ENCODE measurements at places on chromosomes 13 and 19.
A peak's percentile ranks its signal among the peaks of the same experiment; 100 is the strongest.

- no peak for DNase-seq
These were observed 24.3 kb downstream of the CCNA1 start for GRCh38 chr13:36456577-36456976.

GRCh38 chr13:51714663-51715168 is 89.2 kb downstream of the DHRS12 start:
- DNase-seq: no peak

GRCh38 chr13:31394506-31394905 is 194.7 kb downstream of the B3GLCT start:
- no peak for DNase-seq

DNA sequence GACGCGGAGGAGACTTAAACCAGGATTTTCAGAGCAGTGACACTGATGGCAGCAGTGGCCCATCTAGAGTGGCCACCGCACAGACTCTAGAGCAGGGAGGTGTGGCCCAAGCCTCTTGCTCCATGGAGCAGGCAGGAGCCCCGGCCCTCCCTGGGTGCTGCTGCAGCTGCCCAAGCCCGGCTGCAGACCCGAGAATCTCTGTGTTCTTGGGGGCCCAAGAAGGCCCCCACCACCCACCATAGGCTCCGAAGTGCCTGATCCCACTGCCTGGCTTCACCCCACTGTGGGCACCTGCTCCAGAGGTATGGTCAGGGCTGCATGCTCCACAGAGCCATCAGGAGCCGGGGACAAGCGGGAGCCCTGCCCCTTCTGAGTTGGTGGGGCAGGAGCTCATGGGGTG is 36.1 kb downstream of the CEP89 start:
- no peak for DNase-seq

DNA sequence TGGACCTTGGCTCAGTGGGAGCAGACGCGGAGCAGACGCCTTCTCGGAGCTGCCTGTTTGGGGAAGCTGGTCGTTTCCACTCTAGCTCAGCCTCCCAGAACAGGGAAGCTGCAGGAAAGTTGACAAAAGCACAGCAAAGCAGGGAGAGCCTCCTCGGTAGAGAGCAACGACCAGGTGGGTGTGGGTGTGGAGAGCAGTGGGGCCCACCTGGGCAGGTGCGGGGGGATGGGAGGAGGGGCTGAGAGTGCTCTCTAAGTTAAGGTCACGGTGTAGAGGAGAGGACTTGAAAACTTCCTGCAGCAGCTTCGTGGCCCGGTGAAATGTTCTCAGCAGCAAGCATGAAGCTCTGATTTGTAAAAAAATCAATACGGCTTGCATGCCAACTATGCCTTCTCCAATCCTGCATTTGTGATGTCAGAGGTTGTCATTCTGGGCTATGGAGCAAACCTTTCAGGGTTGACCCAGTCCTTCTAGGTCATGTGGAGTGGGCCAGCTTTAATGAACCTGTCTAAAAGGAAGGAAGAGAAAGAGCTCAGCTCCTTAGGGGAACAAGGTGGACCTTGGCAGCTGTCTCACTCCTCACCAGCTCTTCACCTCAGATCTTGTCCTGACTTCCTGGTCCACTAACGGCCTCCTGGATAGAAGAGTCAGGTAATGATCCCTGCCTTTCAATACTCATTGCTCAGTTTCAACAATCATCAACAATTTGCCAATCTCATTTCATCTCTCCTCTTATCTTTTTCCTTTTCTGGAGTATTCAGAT is 85.8 kb upstream of the UBL3 start:
- DNase-seq: no peak

GRCh38 chr13:99862244-99862643 is 109.3 kb downstream of the ZIC5 start:
- DNase-seq: no peak

DNA sequence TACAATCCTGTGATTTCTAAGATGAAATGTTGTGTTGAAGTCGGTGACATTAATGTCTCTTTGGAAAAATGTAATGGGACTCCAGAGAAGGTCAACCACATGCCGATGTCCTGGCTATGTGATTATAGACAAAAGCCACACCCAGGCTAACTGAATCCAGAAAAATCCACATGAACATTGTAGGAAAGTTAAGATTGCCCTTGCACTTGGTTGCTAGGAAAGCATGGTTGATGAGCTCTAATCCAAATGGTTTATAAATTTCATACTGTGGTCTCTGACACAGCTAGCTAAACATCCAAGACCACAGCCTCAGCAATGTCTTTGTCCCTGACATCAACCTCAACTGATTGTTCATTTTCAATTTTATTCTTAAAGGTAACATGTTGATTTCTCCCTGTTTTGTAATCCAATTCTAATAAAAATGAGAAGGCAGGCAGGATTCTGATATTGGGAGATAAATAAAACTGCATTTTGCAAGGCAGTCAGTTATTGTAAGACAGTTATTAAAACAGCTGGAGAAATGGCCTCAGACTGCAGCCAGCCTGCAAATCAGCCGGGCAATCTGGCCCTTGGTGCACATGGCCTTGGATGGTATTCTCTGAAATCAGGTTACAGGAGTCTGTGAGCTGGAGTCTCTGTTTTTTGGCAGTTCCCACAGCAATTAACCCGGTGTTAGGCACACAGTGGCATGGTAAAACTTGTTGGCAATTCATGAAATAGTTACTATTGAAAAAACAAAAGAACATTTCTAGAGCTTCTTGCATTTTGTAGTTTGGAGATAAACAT is 93.9 kb downstream of the STARD13 start:
- DNase-seq: no peak

DNA sequence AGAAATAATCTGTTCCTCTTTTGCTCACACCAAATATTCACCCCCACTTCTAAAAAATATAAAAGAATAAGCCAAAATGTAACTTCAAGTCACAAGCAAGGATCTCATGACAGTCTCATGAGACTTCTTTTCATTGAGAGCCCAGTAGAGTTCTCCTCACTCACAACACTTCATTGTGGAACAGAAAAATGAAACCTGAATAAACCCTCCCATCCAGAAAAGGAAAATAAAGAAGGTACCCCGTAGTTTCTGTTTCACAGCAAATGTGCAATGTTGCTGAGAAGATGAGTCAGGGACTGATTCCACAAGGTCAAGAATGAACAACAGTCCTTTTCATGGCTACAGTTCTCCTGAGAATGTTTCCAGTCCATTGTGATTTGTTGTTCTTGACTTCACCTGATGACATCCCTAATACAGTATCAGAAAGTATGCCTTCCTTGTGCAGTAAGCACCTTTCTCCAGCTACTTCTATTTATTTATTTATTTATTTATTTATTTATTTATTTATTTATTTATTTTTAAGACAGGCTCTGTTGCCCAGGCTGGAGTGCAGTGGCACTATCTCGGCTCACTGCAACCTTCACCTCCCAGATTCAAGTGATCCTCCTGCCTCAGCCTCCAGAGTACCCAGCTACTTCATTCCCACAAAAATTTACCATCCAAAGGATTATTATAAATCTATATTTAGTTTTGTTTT is 6.4 kb upstream of the ZNF841 start:
- DNase-seq: no peak

GRCh38 chr13:20457670-20458069 is 68.0 kb downstream of the CRYL1 start:
- DNase-seq: no peak

GRCh38 chr13:79307866-79308298 is 98.2 kb downstream of the RBM26 start:
- peak; percentile 9 for DNase-seq

DNA sequence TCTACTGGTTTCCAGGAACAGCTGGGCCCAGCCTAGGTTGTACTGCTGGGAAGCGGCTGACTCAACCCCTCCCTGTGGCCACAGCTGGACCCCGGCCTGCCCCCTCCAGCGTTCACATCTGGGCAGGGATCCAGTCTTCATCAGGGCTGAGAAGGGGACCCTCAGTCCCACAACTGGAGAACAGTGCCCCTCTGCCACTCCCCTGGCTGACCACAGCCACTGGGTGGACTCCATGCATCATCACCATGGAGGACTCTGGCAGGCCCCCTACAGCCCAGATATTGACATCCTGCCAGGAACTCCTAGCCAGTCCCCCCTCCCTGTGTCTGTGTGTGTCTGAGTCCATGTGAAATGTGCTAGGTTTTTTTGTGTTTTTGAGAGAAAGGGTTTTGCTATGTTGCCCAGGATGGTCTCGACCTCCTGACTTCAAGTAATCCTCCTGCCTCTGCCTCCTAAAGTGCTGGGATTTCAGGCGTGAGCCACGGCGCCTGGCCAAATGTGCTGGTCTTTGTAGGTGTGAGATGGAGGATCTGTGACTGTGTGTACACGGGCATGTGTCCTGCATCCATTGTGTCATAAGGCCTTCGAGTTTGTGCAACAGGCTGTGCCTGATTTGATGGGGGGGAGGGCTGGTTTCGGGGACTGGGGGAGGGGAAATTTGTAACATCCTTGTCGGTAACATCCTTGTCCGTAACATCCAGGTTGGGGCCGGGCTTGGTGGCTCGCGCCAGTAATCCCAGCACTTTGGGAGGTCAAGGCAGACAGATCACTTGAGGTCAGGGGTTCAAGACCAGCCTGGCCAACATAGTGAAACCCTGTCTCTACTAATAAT is 4.0 kb upstream of the HOOK2 start:
- DNase-seq: no peak

GRCh38 chr19:18204394-18205199 is 755 bp upstream of the RAB3A start:
- peak; percentile 85 for DNase-seq

- DNase-seq: no peak
These were observed 273.9 kb downstream of the ATP8A2 start for GRCh38 chr13:25645681-25646080.

DNA sequence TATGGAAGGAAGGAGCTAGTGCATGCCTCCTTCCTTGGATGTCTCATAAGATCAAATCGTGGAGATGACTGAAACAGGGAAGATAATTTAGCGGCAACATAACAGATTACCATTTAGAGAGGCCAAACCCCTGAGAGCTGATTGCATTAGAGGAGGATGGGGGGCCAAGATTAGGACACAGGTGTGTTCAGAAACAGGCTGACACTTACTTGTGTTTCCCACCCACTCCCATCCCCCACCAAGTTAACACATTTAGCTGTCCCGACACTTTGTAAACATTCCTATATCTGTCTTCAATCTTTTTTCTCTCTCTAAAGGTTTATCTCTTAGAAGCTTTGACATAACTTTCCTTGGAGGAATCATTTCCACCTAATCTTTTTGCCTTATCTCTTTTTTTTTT is 48.8 kb upstream of the KCTD4 start:
- no peak for DNase-seq

DNA sequence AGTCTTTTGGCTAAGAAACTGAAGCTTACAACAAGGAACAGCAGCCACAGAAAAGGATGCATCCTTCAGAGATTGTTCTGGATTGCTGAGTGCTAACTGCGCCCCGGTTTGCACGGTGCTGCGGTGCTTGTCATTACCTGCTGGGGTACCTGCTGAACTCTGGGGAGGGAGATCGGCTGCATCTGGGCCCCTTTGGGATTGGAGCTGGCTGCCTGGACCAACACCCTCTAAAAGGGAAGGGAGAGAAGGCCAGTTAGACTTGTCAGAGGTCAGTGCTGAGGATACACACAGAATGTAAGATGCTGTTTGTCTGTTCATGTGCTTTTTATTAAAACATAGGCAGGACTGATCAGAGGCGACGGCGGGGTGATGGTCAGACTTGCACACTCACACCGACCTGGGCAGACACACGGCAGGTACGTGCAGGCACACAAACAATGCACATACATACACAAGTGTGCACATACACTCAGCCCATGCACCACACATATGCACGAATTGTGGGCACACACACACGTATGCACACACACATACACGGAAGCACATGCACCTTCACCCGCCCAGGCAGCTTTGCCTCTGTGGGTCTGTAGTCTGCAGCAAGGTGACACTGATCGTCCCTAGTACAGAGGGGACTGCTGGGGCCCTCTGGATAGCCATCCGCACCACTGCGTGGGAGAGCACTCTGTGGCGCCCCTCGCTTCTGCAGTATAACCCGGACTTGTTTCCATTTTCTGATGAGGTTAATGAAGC is 66.1 kb downstream of the RFX2 start:
- DNase-seq: no peak

GRCh38 chr19:491146-491741 is 5.0 kb upstream of the MADCAM1 start:
- DNase-seq: peak; percentile 46

GRCh38 chr19:54560881-54561385 is 12.7 kb upstream of the LILRA2 start:
- no peak for DNase-seq

DNA sequence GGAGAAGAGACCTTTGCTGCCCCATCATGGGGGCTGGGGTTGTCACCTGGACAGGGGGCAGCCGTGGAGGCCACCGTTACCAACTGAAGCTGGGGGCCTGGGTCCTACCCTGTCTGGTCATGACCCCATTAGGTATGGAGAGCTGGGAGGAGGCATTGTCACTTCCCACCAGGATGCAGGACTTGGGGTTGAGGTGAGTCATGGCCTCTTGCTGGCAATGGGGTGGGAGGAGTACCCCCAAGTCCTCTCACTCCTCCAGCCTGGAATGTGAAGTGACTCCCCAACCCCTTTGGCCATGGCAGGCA is 9.0 kb downstream of the EGLN2 start:
- DNase-seq: no peak

GRCh38 chr19:3692141-3693024 is 7.9 kb downstream of the PIP5K1C start:
- no peak for DNase-seq

DNA sequence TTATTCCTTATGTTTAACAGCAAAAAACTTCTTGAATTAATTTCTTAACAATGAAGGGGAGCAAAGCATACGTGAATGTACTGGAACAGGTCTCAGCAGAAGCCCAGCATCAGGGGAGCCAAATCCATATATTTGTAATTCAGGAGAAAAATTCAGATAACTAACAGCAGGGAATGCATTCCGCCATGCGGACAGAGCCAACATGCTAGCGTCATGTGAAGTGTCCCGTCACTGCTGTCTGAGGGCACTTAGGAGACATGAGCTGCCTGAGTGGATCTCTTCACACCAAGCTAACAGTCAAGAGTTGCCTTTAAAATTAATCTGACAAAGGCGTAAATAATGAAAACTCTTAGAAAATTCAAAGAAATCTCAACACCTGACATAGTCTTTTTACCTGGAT is 6.4 kb downstream of the AMER2 start:
- no peak for DNase-seq
